Body of pancreas (tissue), 4 donors: ENCODE measurements at places on chromosomes 12 and 14. TPM values are rescaled to one million over a fixed set of nuclear protein-coding genes. Genes with fewer than 3 reads are reported as not detected.

GRCh38 chr14:87864356-87865270, 128.4 kb downstream of the GALC start:
- H3K27me3 ChIP-seq, result no peaks in the 10 kb centered on the region
- no peaks in the 10 kb centered on the region for H3K4me1 ChIP-seq
- no peak overlapping the region for H3K4me3 ChIP-seq
- no peak overlapping the region for H3K27ac ChIP-seq
- DNase-seq, result no peak

DNA sequence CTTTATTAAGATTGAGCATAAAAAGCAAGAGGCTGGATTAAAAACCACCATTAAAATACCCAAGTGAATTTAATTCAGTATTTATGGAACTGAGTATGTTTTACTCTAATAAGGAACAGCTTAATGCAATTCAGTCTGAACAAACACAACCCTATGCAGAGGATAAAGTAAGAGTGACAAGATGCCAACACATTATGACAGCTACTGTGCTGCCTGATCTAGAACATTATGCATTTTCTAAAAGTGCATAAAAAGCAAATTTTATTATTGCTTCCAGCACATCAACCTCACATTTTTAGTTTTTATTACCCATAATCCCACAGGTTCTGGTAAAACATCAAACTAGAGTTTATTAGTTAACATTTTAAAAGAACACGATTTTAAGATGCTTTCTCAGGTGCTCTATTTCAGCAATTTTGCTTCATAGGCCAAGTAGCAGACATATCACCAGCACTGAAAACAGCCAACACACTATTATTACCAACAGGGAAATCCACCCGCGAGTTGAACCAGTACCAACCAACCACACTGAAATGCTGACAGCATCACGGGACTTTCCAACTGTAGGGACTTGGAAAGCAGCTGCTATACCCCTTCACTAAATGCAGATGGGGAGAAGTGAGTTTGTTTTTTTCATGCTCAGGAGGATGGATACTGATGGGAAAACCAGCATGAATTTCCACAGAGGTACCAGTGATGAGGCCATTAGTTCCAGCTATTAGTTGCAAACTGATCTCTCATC, 372.1 kb downstream of the KCNH5 start:
- H3K27ac ChIP-seq, result no peak overlapping the region
- H3K27me3 ChIP-seq, result no peaks in the 10 kb centered on the region
- DNase-seq, result no peak
- H3K4me3 ChIP-seq, result no peak overlapping the region
- H3K36me3 ChIP-seq, result no peaks in the 10 kb centered on the region

GRCh38 chr12:107490010-107490409, 195.6 kb upstream of the PWP1 start:
- H3K27ac ChIP-seq, result no peak overlapping the region
- H3K27me3 ChIP-seq, result no peaks in the 10 kb centered on the region
- H3K4me3 ChIP-seq, result no peak overlapping the region
- H3K4me1 ChIP-seq, result peaks cover 5% of the 10 kb centered on the region
- no peak for DNase-seq

- no peak overlapping the region for H3K27ac ChIP-seq
- no peak overlapping the region for H3K4me3 ChIP-seq
- DNase-seq, result no peak
- H3K27me3 ChIP-seq, result no peaks in the 10 kb centered on the region
Observed at GRCh38 chr14:89293314-89293916, 123.6 kb downstream of the FOXN3 start.

GRCh38 chr12:109764776-109765445, 51.3 kb downstream of the FAM222A start:
- no peak overlapping the region for H3K27ac ChIP-seq
- no peak overlapping the region for H3K4me3 ChIP-seq
- no peaks in the 10 kb centered on the region for H3K27me3 ChIP-seq
- H3K36me3 ChIP-seq, result no peaks in the 10 kb centered on the region
- DNase-seq, result no peak
- peaks cover 20% of the 10 kb centered on the region for H3K4me1 ChIP-seq

DNA sequence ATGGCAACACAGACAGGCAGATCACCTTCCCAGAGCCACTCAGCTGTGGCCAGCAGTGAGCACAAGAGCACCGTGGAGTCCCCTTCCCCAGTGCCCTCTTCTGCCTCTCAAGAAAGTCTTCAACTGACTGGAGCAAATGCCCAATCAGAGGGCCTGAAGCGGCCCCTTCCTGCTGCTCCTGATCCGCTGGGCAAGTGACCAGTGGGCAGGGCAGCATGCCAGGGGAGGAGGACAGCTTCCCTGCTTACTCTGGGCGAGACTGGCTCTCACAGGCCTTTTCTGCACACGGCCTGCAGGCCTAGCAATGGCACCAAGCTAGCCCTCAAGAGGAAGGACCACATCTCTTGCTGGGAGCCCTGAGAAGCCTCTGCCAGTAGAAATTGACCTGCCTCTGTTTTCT, 890 bp downstream of the KRT71 start:
- H3K27me3 ChIP-seq, result no peaks in the 10 kb centered on the region
- H3K4me3 ChIP-seq, result no peak overlapping the region
- no peaks in the 10 kb centered on the region for H3K36me3 ChIP-seq
- H3K27ac ChIP-seq, result no peak overlapping the region
- no peaks in the 10 kb centered on the region for H3K4me1 ChIP-seq
- DNase-seq, result peak; percentile 10

GRCh38 chr12:63149909-63150712, 890 bp downstream of the AVPR1A start:
- peak; percentile 9 for DNase-seq
- peaks cover 24% of the 10 kb centered on the region for H3K4me1 ChIP-seq
- no peaks in the 10 kb centered on the region for H3K27me3 ChIP-seq
- no peaks in the 10 kb centered on the region for H3K36me3 ChIP-seq
- H3K27ac ChIP-seq, result no peak overlapping the region

- no peak overlapping the region for H3K4me3 ChIP-seq
- H3K4me1 ChIP-seq, result no peaks in the 10 kb centered on the region
- H3K36me3 ChIP-seq, result no peaks in the 10 kb centered on the region
- no peaks in the 10 kb centered on the region for H3K27me3 ChIP-seq
- no peak for DNase-seq
Observed at GRCh38 chr14:89720076-89720687, 234.3 kb downstream of the EFCAB11 start.

- no peaks in the 10 kb centered on the region for H3K27me3 ChIP-seq
- H3K36me3 ChIP-seq, result no peaks in the 10 kb centered on the region
- no peak overlapping the region for H3K4me3 ChIP-seq
- no peak overlapping the region for H3K27ac ChIP-seq
Observed at GRCh38 chr12:123748661-123749060, 13.4 kb upstream of the DNAH10 start.

GRCh38 chr12:119274636-119275065, 59.9 kb upstream of the CCDC60 start:
- H3K4me1 ChIP-seq, result no peaks in the 10 kb centered on the region
- no peak for DNase-seq
- H3K27ac ChIP-seq, result no peak overlapping the region
- no peak overlapping the region for H3K4me3 ChIP-seq
- no peaks in the 10 kb centered on the region for H3K36me3 ChIP-seq
- no peaks in the 10 kb centered on the region for H3K27me3 ChIP-seq

DNA sequence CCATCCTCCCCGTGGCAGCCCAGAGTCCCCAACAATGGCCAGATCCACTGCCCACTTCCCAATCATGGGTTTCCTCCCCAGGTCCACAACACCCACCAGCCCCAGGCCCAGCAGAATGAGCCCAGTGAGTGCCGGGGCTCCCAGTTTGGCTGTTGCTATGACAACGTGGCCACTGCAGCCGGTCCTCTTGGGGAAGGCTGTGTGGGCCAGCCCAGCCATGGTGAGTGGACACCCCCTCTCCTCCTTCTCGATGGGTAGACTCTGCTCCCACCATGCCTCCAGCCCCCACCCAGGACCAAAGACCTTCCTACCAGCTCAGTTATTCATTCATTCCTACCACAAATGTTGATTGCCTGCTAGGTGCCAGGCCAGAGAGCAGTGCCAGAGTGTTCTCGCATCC, 23.8 kb downstream of the PAPLN start:
- DNase-seq, result no peak
- no peaks in the 10 kb centered on the region for H3K27me3 ChIP-seq
- H3K36me3 ChIP-seq, result no peaks in the 10 kb centered on the region

DNA sequence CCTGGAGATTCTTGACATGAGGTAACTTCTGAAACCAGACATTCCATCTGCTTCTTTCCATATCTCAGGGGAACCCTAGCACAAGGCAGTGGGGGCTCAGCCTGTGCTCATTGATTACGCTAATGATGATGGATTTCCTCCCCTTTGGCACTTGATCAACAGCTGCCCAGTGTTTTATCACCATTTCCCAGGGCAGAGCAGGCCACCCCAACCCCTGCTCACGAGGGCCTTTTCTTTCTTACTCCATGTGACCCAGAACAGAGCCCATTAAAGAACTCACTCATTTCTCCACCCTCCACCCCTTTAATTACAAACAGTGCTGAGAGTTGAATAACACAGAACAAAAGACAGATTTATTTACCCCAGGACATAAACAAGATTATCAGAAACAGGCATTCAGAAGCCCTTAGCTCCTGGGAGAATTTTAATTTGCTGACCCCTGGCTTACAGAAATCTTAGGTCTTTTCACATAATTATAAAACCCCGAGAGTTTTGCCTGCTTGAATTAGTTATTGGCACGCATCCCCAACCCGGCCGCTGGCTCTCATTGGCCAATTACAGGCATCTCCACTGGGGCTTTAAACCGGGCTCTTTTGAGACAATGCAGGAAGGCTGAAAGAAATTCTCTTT, 32.0 kb upstream of the CCDC60 start:
- no peak for DNase-seq
- no peak overlapping the region for H3K4me3 ChIP-seq
- no peak overlapping the region for H3K27ac ChIP-seq
- no peaks in the 10 kb centered on the region for H3K27me3 ChIP-seq

DNA sequence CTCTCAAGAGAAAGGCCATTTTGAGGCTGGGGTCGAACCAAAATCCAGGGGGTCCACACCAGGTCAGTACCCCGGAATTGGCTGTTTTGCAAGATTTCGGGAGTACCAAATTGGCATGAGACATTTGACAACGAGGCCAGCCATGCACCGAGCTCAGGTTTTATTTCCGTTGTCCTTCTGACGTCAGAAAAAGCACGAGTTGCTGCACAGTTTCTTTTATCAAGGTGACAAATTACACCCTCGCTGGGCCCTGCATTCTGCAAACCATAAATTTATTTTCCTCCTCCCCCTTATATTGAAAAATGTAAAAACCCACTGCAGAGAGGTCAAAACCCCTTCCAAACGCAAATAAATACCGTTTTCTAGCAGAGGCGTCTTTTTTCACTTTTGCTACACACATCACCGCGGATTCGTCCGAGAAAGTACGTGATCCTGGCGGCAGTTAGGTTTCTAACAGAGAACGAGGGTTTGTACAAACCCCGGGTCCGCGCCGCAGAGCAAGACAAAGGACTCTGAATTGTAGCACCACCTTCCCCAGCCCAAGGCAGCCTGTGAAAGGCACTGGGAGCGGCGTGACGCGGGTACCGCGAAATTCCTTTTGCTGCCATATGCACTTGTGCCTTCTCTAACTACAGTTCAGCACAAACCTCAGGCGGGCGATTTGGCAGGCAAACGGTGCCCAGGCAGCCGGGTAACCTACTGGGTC, 1.8 kb downstream of the SLC38A1 start:
- H3K36me3 ChIP-seq, result no peaks in the 10 kb centered on the region
- H3K4me1 ChIP-seq, result peaks cover 42% of the 10 kb centered on the region
- peak overlapping the region; percentile 89 for H3K27ac ChIP-seq

GRCh38 chr14:63078569-63078968, 33.3 kb upstream of the KCNH5 start:
- H3K36me3 ChIP-seq, result no peaks in the 10 kb centered on the region
- H3K4me1 ChIP-seq, result no peaks in the 10 kb centered on the region
- H3K27ac ChIP-seq, result no peak overlapping the region
- H3K27me3 ChIP-seq, result no peaks in the 10 kb centered on the region
- no peak for DNase-seq
- H3K4me3 ChIP-seq, result no peak overlapping the region

DNA sequence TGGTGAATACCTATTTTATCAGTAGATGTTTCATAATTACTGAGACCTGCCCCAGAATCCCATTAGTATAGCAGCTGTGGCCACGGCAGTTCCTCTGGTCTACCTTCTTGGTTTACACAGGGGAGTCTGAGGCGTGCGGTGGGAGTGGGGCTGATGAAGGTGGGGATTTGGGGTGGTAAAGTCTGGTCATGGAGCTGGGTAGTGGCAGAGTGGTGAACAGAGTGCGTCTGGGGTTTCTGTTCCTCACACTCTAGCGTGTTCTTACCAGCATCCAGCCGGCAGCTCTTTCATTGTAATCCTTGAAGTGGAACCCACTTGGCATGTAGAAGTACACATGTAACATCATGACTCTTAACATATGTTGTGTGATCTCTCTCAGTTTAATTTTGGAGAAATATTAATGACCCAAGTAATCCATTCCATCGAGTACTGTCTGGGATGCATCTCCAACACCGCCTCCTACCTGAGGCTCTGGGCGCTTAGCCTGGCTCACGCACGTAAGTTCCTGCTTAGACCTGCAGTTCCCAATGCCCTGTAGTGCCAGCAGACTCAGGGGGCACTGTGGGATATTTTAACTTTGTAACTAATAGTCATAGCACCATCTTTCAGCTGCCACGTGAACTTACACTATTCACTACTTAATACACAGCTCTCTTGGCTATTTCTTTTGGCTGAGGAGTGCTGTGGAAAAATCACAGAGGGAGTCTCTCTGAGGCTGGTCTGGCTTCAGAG, 7.9 kb upstream of the DNAH10 start:
- H3K27ac ChIP-seq, result no peak overlapping the region
- no peaks in the 10 kb centered on the region for H3K27me3 ChIP-seq
- peaks cover 21% of the 10 kb centered on the region for H3K36me3 ChIP-seq

GRCh38 chr12:63989301-63989845, 144.9 kb downstream of the SRGAP1 start:
- H3K4me3 ChIP-seq, result no peak overlapping the region
- no peak for DNase-seq
- peaks cover 23% of the 10 kb centered on the region for H3K4me1 ChIP-seq
- H3K27me3 ChIP-seq, result no peaks in the 10 kb centered on the region

- H3K4me1 ChIP-seq, result peaks cover 23% of the 10 kb centered on the region
- DNase-seq, result no peak
- no peaks in the 10 kb centered on the region for H3K36me3 ChIP-seq
- H3K4me3 ChIP-seq, result no peak overlapping the region
- H3K27me3 ChIP-seq, result no peaks in the 10 kb centered on the region
Observed at GRCh38 chr12:55745361-55746173, 2.6 kb downstream of the GDF11 start.

RTL1 gene
- total RNA-seq, result not detected

GPR68 gene
- not detected for total RNA-seq

KRT81 gene
- total RNA-seq, result not detected

KCNC2 gene
- total RNA-seq, result not detected

KCNK10 gene
- total RNA-seq, result 1.6 TPM

ABHD12B gene
- not detected for total RNA-seq

CRACR2A gene
- total RNA-seq, result 13.8 TPM

AKAP5 gene
- under 0.01 TPM for total RNA-seq

CACNA2D4 gene
- 3.6 TPM for total RNA-seq

AMHR2 gene
- 10.6 TPM for total RNA-seq

NKX2-1 gene
- total RNA-seq, result not detected
